NCI-H1930 (cell line): ENCODE measurements at places on chromosomes 12 and 14.

DNA sequence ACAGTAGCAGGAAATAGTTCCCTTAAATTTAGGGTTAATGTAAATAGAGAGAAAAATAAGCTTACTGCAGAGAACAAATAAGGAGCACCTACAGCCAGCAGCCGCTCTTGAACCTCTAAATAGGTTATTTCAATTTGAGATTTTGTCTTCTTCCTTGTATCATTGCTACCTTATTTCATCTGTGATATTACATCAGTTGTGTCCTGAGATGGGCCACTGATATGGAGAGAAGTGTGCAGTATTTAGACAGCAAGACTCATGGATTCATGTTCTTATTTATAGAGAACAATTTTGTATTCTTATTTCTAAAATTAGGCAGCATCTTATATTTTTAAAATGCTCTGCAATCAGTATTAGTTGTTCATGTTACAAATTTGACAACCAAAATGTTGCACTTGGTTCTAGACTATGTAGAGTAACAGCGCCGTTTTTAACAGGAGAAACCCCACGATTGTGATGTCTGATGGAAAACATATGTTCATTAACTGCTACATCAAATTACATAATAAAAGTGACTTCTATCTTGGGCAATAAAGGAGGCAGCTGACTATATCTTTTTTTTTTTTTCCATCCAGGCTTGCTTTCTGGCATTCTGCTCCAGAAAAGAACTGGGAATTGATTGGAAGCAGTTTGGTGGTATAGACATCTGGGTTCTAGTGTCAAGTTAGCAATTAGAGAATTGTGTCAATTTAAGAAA lies 117.9 kb downstream of the CAND1 start:
- no peak for DNase-seq

- peak; percentile 15 for DNase-seq
Observed at GRCh38 chr14:63962906-63963305, 110.1 kb downstream of the SYNE2 start.

GRCh38 chr12:124512667-124513296 lies 54.6 kb downstream of the NCOR2 start:
- DNase-seq: no peak

DNA sequence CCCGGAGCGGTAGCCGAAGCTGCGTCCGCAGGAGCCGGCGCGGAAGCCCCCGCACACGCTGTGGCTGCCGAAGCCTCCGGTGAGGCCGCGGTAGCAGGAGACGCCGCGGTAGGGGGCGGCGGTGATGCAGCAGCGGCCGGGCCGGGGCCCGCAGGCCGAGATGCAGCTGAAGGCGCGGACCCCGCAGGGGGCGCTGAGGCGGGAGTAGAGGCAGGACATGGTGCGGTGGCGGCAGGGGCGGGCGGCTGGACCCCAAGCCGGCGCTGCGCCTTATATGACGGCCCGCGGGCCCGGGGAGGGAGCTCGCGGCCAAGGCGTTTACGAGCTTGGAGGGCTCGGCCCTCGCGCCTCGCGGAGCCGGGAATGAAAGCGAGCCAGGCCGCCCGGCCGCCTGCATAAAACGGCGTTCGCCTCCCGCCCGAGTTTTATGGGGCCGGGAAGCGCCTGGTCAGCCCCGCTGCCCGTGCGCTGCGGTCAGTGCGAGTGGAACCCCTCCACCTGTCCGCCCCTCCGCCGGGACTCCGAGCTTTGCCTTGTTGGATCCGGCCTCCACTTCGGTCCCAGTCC lies 16.0 kb upstream of the KRT86 start:
- DNase-seq: no peak

DNA sequence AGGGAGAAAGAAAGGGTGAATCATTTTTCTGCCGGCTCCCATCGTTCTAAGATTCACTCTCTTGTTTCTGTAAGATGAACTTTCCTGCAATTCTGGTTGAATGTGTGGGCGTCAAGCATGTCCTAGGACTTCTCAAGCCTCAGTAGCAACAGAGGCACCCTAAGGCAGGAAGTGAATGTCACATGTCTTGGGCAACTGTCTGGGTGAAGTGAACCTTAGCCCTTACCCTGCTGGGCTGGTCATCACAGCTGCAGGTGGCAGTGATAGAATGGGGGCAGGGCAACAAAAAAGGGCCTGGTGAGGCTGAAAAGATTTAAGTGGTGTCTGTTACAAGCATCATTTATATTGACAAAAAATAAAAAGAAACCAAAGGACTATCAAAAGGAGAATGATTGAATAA lies 45.9 kb upstream of the CAND1 start:
- DNase-seq: no peak

DNA sequence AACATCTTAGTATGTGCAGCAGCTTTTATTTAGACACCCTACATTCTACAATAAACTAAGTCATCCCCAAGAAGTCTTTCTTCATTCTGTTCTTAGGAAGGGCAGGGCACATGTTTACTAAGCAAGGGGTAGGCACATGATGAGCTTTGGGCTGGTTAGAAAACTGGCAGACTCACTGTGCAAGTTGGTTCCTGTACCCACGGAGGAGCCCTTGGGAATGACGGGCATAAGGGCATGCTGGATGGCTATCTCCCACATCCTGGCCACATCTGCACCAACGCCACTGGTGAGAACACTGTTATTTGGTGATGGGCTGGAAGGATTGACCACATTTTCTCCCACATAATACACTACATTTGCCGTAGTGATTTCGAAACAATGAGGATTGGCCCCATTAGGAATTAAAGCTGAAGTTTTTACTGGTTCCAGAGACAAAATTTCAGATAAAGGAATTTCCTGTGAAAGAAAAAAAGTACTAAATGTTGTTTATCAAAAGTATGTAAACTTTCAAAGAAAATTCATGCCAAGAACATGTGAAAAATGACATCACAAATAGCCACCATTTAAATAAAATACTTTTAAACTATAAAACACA lies 297.0 kb downstream of the PRKD1 start:
- DNase-seq: no peak

DNA sequence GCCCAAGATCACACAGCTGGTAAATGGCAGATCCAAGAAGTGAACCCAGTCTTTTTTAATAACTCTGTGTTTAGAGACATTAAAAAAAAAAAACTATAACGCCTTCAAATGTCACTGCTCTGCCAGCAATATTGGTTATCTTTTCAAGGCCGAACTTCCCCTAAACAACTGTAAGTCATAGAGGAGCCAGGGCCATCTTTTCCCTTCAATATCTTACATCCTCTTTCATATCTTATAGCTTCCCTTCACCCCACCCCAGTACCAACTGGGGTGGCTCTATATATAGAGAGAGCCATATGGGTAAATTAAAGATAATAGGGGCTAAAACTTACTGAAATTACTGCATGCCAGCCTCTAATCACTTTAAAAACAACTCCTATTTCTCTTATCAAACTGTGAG lies 100.2 kb downstream of the STAB2 start:
- no peak for DNase-seq

DNA sequence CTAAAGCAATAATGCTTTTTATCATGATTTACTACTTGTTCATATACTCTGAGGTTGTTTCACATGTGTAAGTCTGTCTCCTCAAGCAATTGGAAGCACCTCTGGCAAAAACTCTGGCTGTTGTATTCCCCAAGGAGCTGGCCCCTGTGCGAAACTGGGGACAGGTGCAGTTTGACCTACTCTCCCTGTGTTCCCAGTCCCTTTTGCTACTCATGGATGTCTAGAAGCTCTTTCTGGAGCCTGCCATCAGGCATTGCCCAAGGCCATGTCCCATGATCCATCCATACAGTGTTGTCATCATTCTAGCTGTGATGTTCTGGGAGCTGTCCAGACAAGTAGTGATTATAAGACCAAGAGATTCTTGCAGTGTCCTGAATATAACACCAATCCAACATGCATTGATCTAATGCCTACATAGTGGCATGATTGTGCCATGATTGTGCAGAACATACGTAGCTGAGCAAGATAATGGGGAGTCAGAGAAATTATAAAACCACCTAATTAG lies 14.9 kb downstream of the AKAP6 start:
- no peak for DNase-seq

DNA sequence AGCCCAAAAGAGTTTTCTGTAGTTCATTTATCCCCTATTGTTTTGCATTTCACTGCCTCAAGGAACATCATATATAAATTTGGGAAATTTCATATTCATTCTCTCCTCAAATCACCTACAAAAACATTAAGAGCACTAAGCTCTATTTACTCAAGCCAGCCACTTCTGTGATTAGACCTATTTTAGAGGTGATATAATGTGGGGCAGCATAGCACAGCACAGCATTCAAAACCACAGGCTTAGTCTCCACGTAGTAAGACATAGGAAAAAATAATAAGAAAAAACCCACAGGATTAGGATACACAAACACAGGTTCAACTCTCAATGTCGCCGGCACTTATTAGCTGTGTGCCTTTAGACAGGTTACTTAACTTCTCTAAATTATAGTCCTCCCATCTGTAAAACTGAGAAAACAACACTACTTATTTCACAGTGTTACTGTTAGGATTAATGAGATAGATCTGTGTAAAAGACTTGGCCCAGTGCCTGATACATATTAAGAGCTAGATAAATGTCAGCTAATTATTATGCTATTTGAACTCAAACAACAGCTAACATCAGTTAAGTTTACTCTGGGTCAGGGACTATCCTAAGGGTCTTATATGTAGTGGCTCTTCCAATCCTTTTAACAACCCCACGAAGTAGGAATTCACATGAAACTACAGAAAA lies 20.3 kb downstream of the DCAF5 start:
- DNase-seq: no peak

GRCh38 chr14:67491741-67492507 lies 3.4 kb upstream of the TMEM229B start:
- DNase-seq: no peak

DNA sequence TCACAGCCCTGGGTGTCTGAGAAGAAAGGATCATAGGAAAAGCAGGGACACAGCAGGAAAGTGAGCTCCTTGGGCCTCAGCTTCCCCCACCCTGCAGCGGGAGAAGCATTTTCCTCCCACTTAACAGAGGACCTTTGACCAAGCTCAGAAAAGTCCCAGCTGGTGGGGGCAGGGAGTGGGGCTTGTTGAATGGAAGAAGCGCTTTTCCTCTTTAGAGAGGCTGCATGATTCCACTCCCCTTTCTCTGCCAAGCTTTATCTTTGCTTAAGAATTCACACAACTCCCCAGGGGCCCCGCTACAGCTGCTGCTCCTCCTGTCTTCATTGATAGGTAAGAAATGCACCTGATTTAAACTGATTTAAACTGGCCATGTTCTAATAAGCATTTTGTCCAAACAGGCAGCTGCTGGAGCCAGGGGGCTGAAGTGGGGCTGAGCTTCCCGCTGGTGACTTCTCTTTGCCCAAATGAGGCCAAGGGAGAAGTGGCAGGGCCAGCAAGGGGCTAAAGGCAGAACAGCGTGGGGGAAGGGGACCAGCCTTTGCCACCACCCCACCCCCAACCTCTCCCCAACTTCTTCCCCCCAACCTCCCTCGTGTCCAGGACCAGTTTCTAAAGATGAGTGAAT lies 1.7 kb upstream of the PAPLN start:
- no peak for DNase-seq

- no peak for DNase-seq
Observed at GRCh38 chr12:38056701-38057689, 259.6 kb upstream of the ALG10B start.

- no peak for DNase-seq
Observed at GRCh38 chr12:100576331-100577036, 3.0 kb downstream of the GAS2L3 start.

GRCh38 chr14:64878837-64879634 lies 671 bp downstream of the SPTB start:
- DNase-seq: peak; percentile 39

DNA sequence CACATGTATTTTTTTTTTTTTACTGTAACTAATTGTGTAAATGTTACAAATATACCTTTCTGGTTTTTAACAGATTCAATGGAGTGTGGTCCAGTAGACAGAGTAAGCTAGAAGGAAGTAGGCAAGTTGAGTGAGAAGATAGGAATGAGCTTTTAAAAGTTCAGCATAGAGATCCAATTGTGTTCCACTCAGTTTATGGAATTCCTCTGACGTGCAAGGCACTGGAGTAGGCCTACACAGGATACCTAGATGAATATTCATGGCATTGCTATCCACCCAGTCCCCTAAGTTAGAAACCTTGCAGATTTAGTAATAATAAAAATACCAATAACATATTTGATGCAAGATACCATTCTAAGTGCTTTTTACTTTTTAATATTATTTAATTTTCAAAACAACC lies 225.6 kb upstream of the ARID2 start:
- no peak for DNase-seq

- no peak for DNase-seq
Observed at GRCh38 chr12:82366197-82366596, 7.9 kb downstream of the METTL25 start.

DNA sequence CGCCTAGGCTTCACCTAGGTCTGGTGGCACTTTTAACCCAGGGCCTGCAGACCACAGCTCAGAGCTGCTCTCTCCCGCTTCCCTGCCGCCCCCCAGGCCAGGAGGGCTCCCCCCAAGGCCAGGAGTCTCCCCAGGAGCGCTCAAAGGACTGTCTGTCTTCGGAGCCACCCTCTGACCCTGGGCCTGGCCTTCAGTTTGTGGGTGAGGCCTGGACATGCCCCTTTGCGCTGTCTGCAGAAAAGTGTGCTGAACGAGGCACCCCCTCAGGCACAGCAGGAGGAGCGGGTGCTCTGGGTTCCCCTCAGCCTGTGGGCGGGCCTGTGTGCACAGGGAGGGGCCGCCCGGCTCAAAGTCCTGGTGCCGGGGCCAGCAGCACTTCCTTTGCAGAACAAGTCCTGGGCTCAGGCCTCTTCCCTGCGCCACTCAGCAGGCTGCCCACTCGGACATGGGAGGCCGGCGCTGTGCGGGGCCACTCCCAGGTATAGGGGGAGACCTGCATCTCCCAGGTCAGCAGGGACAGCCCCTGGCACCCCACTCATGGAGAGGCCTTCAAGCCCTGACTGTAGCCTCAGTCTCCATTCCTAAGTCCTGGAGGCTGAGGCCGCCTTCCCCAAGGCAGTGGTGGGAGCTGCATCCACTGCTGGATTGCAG lies 14.3 kb downstream of the DEGS2 start:
- DNase-seq: no peak

DNA sequence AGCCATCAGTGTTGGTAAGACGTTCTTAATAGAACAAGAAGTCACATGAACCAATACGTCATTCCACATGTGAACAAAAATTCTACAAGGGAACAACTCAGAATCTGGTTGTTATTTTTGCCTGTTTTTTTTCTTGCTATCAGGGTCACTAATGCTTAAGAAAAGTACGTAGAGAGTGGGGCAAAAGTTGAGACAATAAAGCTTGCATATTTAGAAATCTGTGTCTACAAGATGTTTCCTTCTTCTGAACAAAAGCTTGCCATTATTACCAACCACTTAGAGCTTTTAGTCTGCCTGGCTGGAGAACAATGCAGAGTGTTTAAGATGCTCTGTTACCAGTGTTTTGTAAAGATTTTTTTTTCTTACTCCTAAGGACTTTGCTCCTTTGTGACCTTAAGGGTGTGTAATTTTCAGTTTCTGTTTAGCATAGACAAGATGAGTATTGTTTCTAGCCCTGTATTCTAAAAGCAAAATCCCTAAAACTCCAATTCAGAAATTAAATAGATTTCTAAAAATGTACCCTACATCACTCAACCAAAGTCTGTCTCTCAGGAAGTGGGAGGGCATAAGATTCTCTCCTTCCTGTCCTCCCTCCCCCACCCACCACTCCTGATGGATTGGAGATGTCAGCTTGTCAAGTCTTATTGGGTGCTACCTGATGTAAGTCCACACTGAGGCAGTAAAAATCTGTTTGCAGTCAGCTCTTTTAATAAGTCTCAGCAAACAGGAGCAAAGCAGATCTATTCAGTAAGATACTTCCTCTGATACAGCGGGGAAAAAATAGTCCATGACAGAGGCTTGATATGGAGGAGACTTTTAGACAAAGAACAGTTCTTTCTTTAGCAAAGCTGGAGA lies 267.6 kb downstream of the GRIN2B start:
- DNase-seq: peak; percentile 10

- no peak for DNase-seq
Observed at GRCh38 chr14:68459480-68460136, 333.3 kb downstream of the ZFP36L1 start.

GRCh38 chr14:76917158-76917596 lies 91.0 kb downstream of the LRRC74A start:
- DNase-seq: peak; percentile 58
